Right cardiac atrium (tissue), 5 donors: ENCODE measurements at places on chromosomes 1 and 21.

DNA sequence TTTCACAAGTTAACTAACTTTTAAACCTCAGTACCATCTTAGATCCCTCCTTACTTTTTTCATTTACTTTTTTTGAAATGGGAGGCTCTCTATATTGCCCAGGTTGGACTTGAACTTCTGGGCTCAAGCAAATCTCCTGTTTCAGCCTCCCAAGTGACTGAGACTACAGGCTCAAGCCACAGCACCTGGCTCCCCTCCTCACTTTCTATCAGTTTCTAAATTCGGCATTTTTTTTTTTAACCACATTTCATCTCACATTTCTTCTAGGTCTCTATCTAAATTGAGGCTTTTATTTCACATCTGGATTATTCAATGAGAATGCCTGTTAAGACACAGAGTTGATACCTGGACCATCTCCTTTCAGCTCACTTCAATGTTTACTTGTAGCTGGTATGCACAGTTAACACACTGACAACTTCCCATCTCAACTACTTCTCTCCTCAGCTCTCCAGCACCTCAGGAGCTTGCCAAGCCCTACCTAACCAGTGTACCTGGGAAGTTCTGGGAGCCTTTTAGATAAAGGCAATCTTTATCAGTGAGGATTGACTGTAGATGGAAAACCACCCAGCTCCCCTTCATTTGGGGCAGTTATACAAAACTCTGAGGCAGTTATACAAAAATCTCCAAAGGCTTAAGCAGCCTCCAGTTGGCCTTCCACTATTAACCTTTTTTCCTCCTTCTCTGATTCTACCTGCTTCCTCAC lies 3.4 kb downstream of the USP33 start:
- no peak for DNase-seq

DNA sequence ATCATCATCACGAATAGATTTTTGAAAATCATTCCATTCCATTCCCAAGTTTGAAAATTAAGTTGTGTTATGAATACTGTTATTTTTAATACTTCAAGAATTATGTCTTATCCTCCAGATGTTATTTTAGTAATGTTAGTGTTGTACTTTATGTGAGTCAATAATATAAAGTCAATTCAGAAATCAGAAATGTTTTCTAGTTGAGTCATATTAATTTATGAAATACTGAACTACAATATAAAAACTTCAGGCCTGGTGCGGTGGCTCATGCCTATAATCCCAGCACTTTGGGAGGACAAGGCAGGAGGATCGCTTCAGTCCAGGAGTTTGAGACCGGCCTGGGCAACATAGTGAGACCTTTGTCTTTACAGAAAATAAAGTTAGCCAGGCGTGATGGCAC lies 38.4 kb upstream of the GPR25 start:
- no peak for DNase-seq

DNA sequence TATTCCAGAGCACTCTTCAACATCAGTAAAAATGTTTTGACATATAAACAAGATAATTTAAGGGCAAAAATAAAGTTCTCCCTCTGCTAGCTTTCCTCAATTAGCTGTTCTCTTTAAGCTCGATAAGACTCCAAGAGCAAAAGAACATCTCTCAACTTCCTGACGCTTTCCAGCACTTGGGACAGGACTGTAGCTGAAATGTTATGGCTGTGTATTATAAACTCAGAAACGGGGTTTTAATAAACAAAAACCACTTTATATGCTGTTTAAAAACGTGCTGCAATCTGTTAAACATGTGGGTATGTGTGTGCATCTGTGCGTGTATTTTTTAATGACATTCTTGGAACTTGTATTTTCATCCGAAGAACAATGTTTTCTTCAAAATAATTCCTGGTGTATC lies 71.5 kb upstream of the RGS2 start:
- no peak for DNase-seq

- DNase-seq = no peak
Observed at GRCh38 chr1:47682198-47682597, 244.4 kb downstream of the FOXD2 start.

GRCh38 chr1:6975331-6976043 lies 190.2 kb downstream of the CAMTA1 start:
- no peak for DNase-seq
